ENCODE measurements at places on chromosomes 1 and 21.

DNA sequence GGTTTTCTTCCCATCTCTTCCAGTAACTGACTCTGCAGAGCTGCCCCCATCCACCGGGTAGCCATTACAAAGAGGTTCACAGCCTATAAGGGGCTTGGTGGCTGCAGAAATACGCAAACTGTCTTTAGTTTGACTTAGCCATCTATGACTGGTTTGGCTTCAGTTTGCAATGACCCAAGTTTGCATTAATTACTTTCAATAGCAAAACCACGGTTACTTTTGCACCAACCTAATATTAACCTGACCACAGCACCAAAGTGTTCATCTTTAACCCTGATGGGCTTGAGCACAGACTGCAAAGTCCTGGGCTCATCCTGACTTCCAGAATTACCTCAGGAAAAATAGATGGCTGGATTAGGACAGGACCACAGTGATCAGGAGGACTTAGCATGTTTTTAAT is 2.2 kb upstream of the HAO2 start:
- no peak for DNase-seq

DNA sequence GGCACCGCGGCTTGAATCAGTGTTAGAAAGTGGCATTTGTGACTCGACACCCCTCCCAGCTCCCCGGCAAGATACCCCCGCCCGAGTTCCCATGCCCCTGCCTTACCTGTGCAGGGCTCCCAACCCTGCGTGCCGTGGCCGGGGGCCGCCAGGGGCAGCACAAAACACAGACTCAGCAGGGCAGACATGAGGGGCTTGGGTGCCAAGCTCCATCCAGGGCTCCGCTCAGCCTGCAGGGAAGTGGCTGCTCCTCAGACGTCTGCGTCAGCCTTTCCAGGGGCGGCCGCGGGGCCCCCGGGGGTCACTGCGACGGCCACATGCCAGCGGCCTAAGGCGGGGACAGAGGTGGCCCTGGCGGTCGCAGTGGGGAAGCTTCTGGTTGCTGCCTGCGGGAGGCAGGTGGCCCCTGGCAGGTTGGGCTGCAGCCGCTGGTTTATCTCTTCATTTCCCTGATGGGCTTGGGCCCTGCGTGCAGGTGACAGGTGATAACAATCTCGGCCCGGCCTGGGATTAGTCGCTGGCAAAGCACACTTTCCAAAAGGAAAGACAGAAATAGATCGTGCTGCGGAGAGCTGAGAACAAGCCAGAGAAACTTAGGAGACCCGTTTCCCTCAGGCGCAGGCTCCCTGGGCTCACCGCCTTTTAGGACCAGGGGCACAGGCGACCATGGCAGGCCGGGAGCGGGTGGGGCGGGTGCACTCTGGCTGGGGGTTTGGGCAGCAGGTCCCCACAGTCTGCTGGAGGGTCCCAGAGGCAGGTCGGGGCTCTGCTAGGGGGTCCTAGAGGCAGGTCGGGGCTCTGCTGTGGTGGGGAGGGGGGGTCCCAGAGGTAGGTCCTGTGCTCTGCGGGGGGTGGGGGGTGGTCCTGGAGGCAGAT is at the start of gene TSPEAR:
Gene TSPEAR (minus strand): TSS at position 246 of the 876 bp plus-strand sequence. CDS start 58 bp downstream, at position 188.
- DNase-seq = no peak

DNA sequence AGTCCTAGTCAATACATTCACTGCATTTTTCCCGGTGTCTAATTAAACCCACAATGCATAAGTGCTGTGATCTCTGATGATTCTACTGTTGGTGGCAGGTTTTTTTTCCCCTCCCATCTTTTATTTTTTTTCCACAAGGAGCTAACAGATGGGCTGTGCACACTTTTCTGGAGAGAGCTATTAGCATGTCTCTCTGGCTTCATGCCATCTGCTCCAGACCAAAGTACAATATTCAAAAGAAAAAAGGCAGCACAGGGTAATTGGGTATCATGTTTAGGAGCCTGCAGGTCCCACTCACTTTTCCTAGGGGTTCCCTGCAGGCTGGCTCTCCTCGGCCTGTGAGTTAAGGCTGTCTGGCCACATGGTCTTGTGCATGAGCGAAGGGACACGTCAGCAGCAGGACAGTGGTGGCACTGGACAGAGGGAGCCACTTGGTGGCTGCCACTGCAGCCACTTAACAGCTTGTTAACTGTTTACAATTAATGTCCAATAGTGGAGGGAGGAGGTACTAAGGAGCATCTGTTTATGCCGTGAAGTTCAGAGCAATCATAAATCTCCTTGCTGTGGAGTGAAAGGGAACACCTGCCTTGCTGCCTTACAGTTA is 53.5 kb upstream of the C8B start:
- DNase-seq = no peak

- no peak for DNase-seq
Measured at GRCh38 chr1:209767096-209767495, 11.2 kb downstream of the TRAF3IP3 start.

- DNase-seq = no peak
Measured at GRCh38 chr1:86515597-86515996, 31.3 kb upstream of the CLCA4 start.

Data from stimulated activated CD4-positive, alpha-beta T cell treated with anti-CD3 and anti-CD28 coated beads, Interleukin-1b, Interleukin-23, amount 100 ng/mL, for 48 hours (primary cell).